ENCODE measurements at places on chromosomes 6 and 20. TPM values are rescaled to one million over a fixed set of nuclear protein-coding genes. Genes with fewer than 3 reads are reported as not detected.

Gene FUT9
- not detected for total RNA-seq

Gene PKIB
- not detected for total RNA-seq

Gene TRIM15
- not detected for total RNA-seq

Gene TNFRSF6B
- total RNA-seq = 39.9 TPM

Gene EPHA7
- not detected for total RNA-seq

Gene FAM162B
- total RNA-seq = not detected

Gene ATP6V1G2
- 0.89 TPM for total RNA-seq

Gene BEND6
- total RNA-seq = 20.6 TPM

Gene SLC52A3
- not detected for total RNA-seq

Gene SSTR4
- not detected for total RNA-seq

Gene PRRT1
- not detected for total RNA-seq

Gene LY6G6D
- total RNA-seq = not detected

Gene ZSCAN23
- total RNA-seq = 0.51 TPM

Gene SMLR1
- total RNA-seq = not detected

Gene MDFI
- 1.4 TPM for total RNA-seq

Gene BMP5
- not detected for total RNA-seq
